ENCODE measurements at places on chromosomes 2 and 18. TPM values are rescaled to one million over a fixed set of nuclear protein-coding genes. Genes with fewer than 3 reads are reported as not detected.

DNA sequence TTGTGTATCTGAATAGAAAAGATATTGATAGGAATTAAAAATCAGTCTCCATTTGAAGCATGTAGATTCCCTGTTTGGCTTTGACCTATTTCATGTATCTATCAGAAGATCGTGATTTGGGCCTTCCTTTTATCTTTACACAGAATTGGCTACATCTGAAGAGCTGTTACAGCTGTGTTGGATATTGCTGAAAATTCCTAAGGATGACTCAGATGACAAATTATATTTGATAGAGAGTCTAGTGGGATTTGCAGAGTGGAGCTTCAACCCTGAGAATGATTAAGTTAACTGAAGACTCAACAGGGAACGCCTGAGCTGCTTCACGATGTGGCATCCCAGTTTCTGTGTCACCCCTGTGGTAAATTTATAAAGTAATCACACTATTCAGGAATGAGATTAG is 4.9 kb upstream of the COL3A1 start:
- peak; percentile 78 for DNase-seq

GRCh38 chr2:189798312-189799029 is 14.2 kb downstream of the PMS1 start:
- peak; percentile 74 for DNase-seq

- DNase-seq, result no peak
Observed at GRCh38 chr18:41977233-41977632, 22.2 kb downstream of the PIK3C3 start.

GRCh38 chr2:168118733-168119514 is 128.5 kb downstream of the STK39 start:
- peak; percentile 82 for DNase-seq

- no peak for DNase-seq
Observed at GRCh38 chr18:57466307-57466706, 31.1 kb downstream of the ONECUT2 start.

DNA sequence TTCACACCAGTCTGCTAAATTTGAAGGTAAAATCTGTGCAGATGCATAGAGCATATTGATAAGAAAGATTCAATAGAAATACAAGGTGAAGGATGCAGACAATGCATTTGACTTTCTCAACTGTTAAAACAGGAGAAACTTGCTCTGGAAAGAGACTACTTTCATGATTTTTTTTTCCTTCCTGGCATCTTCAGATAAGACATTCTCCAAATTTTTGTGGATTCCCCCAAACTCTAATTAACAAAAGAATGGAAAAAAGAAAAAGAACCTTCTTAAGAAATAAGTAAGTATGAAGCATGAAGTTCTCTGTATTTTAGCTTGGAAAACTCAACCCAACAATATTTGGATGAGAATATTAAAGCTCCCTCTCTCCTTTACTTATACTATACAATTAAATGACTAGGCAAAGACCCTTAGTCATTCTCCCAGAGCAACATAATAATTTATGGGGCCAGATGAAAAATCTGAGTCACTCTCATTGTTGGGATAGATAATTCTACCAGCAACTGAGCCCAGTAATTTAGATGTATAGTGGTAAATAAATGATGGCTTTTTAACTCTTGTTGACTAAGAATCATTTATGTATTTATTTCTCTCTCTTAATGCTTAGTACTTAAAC is 298.7 kb upstream of the COL3A1 start:
- DNase-seq, result peak; percentile 72

- no peak for DNase-seq
Observed at GRCh38 chr2:181243319-181243718, 213.9 kb upstream of the ITGA4 start.

GRCh38 chr2:30267161-30267975 is 36.0 kb downstream of the LBH start:
- DNase-seq, result no peak

GRCh38 chr2:189954989-189955388 is 107.5 kb downstream of the MSTN start:
- no peak for DNase-seq

DNA sequence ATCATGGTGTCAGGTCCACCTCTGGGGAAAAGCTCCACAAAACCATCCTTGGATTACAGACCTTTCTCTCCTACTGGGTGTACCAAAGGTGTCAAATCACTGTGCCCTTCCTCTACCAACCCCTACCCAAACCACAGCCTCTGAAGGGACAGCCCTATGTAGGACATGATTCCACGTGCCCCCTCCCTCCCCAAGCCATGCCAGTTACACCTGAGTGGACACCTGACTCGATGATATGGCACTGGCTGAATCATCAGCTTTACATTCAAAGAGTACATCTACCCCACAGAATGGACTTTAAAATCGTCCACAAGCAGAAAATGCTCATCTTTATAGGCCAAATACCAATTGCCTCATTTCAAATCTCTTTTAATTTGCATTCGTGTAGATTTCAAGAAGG is 26.0 kb downstream of the TRABD2A start:
- DNase-seq, result no peak

DNA sequence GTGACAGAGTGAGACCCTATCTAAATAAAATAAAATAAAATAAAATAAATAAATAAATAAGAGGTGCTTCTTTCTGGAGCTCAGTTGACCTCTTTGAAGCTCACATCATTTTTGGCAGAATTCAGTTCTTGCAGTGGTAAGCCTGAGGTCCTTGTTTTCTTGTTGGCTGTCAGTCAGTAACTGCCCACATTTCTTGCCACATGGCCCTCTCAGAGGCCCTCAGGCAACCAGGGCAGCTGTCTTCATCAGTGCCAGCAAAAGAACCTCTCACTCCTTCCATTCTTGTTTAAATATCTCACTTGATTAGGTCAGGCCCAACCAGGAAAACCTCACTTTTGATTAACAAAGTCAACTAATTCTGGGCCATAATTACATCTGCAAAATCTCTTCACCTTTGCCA is 53.2 kb downstream of the RAPGEF4 start:
- no peak for DNase-seq

DNA sequence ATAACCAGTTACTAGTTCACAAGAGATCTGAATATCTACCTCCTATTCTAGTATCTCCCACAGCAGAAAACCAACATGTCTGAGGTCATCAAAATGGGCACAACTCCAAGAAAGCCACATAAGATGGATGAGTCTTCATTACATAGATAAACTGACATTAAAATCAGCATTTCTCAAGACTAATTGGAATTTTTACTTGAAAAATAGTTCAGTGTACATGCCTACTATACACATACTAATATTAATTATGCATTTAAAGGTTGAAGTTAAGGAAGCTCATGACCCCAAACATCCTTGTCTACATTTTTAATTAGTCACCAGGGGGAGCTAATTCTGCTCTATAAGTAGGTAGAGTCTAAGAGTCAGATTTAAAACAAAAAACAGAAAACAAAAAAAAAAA is 41.9 kb downstream of the ZNF521 start:
- DNase-seq, result peak; percentile 80

GRCh38 chr18:33560686-33561370 is 17.2 kb upstream of the ASXL3 start:
- peak; percentile 50 for DNase-seq

- DNase-seq, result no peak
Observed at GRCh38 chr18:35750929-35751328, 169.4 kb downstream of the GALNT1 start.

GRCh38 chr18:22322243-22322691 is 95.4 kb downstream of the CTAGE1 start:
- no peak for DNase-seq

DNA sequence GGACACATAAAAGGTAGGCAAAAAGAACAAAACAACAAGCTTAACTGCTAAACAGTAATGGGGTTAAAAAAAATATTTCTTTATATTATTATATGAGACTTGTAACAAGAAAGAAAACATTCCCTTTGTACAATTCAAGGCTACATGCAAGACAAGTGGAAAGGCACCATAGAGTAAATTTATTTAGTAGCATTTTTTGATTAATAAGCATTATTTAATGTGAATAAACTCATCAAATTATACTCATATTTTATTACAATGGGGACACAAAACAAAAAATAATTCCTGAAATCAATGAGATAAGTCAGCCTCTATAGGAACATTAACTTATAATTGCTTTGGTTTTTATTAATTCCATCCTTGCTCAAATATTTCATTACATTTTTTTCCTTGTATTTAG is 809.2 kb downstream of the ERBB4 start:
- DNase-seq, result no peak

- DNase-seq, result no peak
Observed at GRCh38 chr2:215110918-215111317, 27.5 kb downstream of the ABCA12 start.

- no peak for DNase-seq
Observed at GRCh38 chr2:187497858-187498463, 49.9 kb upstream of the CALCRL start.

DNA sequence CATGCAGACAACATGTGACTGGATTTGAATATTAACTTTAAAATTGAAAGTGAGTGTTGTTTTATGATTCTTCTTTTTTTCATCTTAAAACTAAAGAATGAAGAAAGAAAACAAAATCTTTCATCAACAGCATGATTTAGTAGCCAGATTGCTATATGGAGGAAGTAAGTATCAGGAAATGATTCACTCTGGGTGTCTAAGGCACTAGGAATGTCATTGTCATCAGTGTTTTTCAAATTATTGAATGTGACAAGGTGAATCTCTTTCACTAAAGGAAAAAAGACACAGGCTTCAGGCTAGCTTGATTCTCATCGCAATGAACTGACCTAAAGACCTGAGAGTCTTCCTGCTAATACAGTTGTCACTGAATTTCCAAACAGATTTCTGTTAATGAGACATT is 430.1 kb downstream of the FBXO15 start:
- peak; percentile 32 for DNase-seq

DNA sequence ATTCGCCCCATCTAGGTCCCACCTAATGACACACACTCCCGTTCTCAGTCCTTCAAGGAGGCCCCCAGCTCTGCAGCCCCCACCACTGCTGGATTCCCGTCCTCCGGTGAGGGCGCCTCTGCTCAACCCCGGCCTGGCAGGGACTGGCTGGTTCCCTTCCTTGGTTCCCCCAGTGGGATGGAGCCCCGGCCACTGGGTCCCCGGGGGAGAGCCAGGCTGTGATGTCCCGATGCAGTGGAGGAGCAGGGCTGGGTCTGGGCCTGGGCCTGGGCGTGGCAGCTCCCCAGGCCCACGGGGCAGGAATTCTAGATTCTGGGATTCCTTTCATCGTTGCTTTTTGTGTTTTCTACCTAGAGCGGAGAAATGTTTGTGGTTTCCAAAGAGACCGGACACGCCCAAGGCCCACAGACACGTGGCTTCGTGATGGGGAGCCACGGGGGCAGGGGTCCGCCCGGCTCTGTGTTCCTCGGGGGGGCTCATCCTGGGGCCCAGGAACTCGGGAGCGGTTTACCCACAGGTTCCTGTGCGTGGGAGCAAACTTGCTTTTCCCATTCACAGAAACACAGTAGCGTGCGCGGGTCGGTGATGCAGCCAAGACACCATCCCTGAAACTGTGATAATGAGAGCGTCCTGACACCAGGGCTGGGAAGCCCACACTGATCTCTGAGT is 67.0 kb downstream of the SLC66A2 start:
- no peak for DNase-seq

Gene CD8B2
- not detected for total RNA-seq

Gene ABCG5
- not detected for total RNA-seq

Gene FAM210A
- total RNA-seq, result 16.1 TPM

Gene GKN1
- not detected for total RNA-seq

Gene PPP1R1C
- 0.28 TPM for total RNA-seq

Gene EFHD1
- total RNA-seq, result not detected

Gene ARHGEF33
- 0.18 TPM for total RNA-seq

Gene DSC2
- total RNA-seq, result not detected

Gene RAB12
- total RNA-seq, result 14.9 TPM

Gene CREB1
- 94.5 TPM for total RNA-seq

Gene CRYGC
- not detected for total RNA-seq

Gene CDH20
- total RNA-seq, result not detected

Gene GAL3ST2
- total RNA-seq, result not detected

Gene ALPP
- not detected for total RNA-seq

Gene LYPD6B
- not detected for total RNA-seq
